Large intestine (tissue), 12 donors: ENCODE measurements at places on chromosomes 5 and 9. TPM values are rescaled to one million over a fixed set of nuclear protein-coding genes. Genes with fewer than 3 reads are reported as not detected.

The ZNF366 gene
- polyA plus RNA-seq: 2.1 TPM

The CNTRL gene
- polyA plus RNA-seq: 15.8 TPM

The KCNT1 gene
- polyA plus RNA-seq: 0.25 TPM

The URM1 gene
- polyA plus RNA-seq: 62.7 TPM

The ITGA1 gene
- polyA plus RNA-seq: 30.8 TPM

The IL31RA gene
- polyA plus RNA-seq: 0.03 TPM

The ZFP2 gene
- 2.5 TPM for polyA plus RNA-seq

The RRAGA gene
- polyA plus RNA-seq: 64.0 TPM

The IL11RA gene
- 60.9 TPM for polyA plus RNA-seq

The RIOK2 gene
- polyA plus RNA-seq: 33.4 TPM

The ELOVL7 gene
- polyA plus RNA-seq: 77.3 TPM

The MAMDC2 gene
- polyA plus RNA-seq: 7.9 TPM

The PSD2 gene
- 0.99 TPM for polyA plus RNA-seq

GRCh38 chr9:107218829-107219485, 64.1 kb upstream of the RAD23B start:
- DNase-seq: no peak

DNA sequence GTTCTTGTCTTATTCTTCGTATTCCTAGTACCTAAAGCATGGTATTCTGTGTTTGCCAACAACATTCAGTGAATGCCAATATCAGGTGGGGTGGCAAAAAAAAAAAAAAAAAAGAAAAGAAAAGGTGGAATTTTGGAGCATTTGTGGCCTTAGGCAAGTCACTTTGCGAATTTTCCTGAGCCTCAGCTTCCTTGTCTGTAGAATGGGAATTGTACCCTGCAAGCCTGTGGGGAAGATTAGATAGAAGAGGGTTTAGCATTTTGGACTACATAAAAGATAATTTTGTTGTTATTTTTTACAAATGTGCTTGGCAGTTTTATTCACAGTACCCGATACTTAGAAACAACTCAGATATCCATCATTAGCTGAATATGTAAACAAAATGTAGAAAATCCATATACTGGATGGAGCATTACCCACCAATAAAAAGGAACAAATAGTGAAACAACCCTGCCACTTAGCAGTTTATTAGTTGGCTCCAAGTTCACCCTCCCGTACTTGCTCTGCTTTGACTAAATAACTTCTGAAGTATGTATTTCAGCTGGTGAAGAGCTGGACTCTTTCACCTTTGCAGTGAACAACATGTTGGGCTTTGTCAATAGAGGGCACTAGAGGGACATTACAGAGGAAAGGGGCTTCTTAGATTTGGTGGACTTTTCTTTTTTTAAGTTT, 13.6 kb downstream of the UBE2D2 start:
- no peak for DNase-seq

DNA sequence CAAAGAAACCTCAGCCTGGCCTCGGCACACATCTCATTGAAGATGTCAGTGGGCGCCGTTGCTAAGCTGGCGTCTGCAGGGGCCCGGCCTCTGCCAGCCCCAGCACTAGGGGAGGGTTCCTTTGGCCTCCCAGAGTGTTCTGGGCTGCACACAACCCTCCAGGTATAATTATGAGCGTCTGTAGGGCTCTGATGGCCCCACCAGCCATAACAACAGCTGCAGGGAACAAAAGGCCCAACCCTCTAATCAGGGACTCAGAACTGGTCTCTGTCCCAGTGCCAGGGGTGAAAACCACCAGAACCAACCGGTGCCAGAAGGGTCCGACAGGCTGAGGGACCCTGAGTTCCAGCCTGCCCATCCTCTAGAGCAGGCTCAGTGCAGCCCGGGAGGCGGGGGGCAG, 39.5 kb upstream of the SLC12A7 start:
- DNase-seq: no peak

DNA sequence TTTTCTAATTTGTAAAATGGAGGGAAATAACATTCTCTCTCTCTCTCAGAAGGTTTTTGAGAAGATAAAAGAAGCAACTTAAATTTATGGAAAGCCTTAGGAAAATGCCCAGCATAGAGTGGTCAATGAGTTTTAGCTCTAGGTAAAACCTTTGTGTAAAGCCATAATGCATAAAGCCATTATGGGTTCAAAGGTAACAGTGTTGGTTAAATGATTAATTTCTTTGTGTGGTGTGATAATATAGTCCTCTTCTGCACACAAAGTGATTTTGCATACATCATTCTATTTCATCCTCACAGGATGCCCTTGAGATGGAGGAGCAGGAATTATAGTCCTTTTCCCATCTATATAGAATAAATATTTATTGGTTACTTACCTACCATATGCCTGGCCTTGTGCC, 602.9 kb downstream of the CSNK1G3 start:
- no peak for DNase-seq

DNA sequence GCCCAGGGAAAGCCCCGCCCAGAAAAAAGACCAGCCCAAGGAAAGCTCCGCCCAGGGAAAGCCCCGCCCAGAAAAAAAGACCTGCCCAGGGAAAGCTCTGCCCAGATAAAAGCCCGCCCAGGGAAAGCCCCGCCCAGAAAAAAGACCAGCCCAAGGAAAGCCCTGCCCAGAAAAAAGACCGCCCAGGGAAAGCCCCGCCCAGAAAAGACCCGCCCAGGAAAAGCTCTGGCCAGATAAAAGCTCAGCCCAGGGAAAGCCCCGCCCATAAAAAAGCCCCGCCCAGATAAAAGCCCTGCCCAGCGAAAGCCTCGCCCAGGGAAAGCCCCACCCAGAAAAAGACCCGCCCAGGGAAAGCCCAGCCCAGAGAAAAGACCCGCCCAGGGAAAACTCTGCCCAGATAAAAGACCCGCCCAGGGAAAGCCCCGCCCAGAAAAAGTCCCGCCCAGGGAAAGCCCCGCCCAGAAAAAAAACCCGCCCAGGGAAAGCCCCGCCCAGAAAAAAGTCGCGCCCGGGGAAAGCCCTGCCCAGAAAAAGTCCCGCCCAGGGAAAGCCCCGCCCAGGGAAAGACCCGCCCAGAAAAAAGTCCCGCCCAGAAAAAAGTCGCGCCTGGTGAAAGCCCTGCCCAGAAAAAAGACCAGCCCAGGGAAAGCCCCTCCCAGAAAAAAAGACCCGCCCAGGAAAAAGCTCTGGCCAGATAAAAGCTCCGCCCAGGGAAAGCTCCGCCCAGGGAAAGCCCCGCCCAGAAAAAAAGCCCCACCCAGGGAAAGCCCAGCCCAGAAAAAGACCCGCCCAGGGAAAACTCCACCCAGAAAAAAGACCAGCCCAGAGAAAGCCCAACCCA, 11.9 kb downstream of the GRIN1 start:
- DNase-seq: no peak

DNA sequence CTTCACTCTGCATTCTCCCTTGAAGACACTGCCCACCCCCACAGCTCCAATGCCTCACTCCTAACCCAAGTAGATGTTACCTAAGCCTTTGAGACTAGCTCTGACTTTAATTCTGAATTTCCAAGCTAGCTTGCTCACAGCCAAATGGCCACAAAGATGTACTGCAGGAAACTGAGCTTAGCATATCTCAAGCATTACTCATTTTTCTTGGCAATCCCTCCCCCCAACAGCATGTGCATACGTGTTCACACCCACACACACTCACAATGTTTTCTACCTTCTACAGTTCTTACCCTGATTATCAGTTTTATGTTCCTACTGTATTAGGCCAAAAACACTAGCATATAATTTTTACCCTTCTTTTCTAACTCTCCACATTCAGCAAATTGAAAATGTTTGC, 13.7 kb upstream of the GRIA1 start:
- no peak for DNase-seq

DNA sequence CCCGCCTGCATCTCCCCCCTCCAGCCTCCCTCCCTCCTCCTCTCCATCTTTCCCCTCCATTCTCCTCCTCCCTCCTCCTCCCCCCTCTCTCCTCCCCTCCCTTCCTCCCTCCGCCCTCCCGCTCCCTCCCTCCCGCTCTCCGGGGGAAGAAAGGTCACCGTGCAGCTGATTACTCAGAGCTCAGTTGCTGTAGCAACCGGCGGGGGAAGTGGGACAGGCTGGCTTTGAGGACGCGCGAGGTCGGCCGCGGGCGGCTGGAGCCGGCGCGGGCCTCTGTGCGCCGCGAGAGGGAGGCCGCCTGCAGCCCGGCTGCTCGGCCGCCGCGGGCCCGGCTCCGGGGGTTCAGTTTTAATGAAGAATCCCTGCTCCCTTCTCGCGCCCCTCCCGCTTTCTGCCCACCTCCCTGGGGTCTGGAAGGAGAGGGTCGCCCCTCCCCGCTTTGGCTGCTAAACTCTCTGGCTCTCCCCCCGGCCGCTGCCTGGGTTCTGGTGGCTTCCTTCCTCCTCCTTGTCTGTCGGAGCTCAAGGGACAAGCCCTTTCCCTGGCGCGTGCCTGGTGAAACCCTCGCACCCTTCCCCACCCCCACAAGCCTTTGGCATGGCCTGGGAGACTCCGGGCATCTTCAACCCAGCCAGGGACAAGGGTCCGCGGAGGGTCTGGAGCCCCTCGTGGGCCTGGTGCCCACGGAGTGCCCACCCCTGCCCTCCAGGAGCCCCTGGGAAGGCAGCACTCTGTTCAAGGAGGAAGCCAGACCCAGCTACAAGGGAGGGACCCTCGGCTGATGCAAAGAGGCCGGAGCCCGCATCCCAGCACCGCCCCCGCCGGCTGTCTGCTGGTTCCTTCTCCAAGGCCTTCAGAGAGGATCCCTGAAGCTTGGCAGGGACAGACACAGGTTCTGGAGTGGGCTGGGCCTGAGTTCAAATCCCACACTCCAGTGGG, 160.3 kb downstream of the C9orf50 start:
- peak; percentile 99 for DNase-seq

DNA sequence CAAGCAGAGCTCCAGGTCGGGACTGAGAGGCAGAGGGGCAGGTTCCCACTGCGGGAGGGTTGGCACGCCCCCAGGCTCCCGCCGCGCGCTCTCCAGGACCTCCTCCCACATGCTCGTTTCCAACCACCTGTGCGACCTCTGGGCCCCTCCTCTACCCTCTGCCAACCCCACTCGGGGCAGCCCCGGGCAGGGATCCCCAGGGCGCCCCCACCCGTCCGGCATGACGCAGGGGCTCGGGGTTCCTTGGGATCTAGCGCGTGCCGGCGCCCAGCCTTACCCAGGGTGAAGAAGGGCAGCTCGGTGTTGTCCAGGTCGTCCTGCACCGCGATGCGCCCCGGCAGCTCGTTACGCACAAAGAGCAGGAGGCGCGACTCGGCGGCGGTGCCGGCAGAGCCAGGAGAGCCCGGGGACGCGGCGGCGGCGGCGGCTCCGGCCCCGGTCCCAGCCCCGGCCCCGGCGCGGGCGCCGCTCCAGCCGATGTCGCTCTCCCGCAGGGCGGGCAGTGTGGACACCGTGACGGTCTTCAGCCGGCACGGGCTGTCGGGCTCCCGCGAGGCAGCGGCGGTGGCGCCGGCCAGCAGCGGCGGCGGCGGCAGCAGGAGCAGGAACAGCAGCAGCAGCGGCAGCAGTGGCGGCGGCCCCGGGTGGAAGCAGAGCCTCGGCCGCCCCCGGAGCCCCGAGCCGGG, 494 bp downstream of the ASTN2 start:
- no peak for DNase-seq

GRCh38 chr5:84080908-84081307, 303.8 kb downstream of the EDIL3 start:
- DNase-seq: no peak

- DNase-seq: no peak
These were observed 44.6 kb downstream of the POC5 start for GRCh38 chr5:75672616-75673015.

DNA sequence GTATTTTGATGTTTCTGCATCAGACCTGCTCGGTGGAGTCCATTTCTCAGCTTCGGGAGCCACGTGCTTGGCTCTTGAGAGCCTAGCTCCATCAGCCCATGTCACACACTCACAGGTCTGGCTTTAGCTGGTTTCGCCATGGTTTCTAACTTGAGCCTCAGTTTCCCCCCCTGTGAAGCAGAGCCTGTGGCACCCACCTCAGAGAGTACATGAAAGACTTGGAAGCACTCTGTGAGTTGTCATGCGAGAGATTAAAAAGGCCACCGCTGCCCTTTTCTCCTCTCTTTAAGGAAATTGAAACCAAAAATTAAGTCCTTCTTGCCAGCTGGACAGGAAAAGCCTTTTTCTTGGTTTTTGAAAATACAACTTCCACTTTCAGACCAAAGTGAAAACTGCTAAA, 8.8 kb downstream of the TENT4A start:
- no peak for DNase-seq

GRCh38 chr5:14411216-14411615, 170.4 kb upstream of the OTULINL start:
- DNase-seq: no peak

DNA sequence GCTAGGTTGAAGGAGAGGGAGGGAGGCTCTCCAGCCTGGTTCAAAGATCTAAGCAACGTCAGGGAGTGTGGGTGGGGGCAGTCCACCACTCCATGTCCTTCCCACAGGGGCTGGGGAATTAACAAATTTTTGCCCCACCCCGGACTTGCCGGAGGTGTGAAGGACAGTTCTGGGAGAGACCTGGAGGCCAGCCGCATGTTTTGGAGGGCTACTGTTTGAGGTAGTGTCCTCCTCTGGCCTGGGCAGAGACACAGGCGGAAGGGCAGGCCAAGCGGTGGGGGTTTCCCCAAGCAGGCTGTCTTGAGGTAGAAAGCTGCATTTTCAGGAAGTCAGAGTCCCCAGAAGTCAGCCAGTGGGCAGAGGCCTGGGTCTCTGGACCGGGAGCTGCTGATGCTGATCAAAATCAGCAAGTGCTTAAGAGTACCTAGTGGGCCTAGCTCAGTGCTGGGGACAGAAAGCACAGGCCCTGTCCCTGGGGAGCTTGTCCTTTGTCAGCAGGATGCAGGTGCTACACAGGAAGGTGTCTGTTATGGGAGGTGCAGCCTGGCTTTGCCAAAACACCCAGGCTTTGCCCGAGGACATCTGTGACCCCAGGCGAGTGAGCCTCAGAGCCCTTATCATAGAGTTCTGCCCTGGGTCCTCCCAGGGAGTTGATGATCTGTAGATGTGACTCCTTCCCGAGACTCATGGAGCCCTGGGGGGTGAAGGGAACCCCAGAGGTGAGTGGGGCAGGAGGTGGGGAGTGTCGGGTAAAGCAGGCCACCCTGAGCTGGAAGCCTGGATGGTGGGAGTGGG, 18.5 kb downstream of the JADE2 start:
- DNase-seq: no peak

DNA sequence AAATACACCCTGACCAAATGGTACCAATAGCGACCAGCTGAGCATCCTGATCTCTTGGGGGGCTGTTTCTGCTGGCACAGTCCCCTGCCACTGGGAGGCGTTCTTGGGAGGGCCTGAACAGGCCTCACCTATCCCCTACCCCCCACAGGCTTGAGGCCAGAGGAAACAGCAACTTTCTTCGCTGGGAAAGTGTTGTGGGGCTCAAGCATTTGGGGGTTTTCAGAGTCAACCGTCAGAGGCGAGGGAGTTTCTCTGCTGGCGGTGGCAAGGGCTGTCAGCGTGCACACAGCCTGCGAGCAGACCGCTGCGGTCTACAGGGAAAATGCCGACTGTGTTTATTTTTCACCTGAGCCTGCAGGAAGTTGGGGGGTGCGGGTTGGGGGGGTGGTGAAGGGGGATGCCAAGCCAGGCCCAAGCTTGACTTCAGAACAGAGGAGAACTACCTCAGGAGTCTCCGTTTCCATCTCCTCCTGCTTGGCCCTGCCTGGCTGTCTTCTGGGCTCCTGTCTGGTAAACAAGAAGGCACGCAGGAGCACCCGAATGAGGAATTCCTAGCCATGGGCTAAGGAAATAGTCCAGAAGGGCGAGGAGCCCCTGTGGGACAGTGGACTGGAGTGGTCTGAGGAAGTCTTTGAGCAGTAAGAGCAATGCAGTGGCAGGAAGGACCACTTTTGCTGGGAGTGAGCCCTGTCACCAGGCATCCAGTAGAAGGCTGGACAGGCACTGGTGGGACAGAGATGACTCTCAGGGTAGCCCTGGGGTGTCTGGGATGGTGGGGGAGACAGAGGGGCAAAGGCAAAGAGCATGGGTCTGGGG, 18.1 kb downstream of the TCF7 start:
- DNase-seq: no peak

- DNase-seq: no peak
These were observed 199.5 kb downstream of the MAST4 start for GRCh38 chr5:66795682-66796081.
